ENCODE measurements at places on chromosomes 3 and 15.

- DNase-seq, result no peak
Observed at GRCh38 chr3:119901148-119901547, 119.2 kb downstream of the NR1I2 start.

- no peak for DNase-seq
Observed at GRCh38 chr3:64588380-64588779, 99.4 kb downstream of the ADAMTS9 start.

GRCh38 chr3:39106851-39107387, 508 bp downstream of the GORASP1 start:
- DNase-seq, result peak; percentile 64

- no peak for DNase-seq
Observed at GRCh38 chr3:65861718-65862117, 177.0 kb downstream of the MAGI1 start.

- no peak for DNase-seq
Observed at GRCh38 chr15:78157203-78157602, 8.0 kb downstream of the IDH3A start.

DNA sequence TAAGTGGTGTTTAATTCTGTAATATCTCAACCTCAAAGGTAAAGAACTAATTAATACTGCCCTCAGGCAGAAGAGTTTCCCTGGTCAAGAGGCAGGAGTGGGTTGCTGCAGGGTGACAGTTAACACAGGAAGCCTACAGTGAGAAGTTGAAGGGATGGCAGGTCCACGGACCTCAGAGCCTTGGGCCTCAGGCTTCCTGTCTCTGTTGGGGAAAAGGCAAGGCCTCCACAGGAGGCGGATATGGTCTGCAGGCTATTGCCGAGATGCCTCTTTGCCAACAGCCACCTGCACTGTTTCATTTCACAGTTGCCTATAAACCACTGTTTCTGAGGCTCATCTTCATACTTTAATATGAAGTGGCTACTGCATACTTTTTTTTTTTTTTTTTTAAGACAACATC, 33.3 kb upstream of the RPN1 start:
- DNase-seq, result no peak

GRCh38 chr3:21484828-21485144, 266.2 kb downstream of the ZNF385D start:
- no peak for DNase-seq

GRCh38 chr3:138036572-138036971, 26.6 kb downstream of the CLDN18 start:
- no peak for DNase-seq

- DNase-seq, result no peak
Observed at GRCh38 chr15:93553167-93553935, 464.3 kb upstream of the RGMA start.

DNA sequence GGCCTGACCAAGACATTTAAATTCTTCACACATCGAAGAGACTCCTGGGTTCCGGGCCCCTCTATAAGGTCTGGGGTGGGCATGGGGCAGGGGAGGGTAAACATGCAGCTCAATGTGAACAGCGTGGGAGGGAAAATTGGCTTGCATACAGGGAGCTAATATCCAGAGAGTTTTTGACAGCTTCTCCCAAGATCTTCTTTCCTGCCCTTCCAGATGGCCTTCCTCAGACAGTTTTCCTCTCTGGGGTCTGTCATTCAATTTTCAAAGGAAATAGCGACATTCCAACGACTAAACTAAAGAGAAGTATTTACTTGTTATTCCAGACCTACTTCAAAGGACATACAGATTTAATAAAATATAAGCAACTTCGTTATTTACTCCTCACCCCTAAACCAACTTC, 1030.6 kb downstream of the MCTP2 start:
- no peak for DNase-seq

- DNase-seq, result no peak
Observed at GRCh38 chr3:16704941-16705340, 99.7 kb upstream of the DAZL start.

DNA sequence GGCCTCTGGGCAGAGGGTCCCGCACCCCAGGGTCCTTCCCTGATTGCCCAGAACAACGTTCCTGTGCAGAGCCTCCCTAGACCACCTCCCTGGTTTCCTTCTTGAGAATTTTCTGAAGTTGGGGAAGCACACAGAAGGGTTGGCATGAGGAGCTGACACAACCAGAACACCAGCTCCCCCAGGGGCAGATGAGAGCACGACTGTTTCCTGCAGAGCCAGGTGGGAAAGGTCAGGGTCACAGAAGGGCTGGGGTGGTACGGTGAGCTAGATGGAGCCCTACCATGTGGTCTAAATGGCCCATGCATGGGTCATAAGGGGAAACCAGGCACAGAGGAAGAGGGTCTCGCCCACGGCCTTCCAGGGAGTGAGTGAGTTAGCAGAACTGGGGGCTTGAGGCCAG, 10.4 kb downstream of the PPCDC start:
- DNase-seq, result no peak

DNA sequence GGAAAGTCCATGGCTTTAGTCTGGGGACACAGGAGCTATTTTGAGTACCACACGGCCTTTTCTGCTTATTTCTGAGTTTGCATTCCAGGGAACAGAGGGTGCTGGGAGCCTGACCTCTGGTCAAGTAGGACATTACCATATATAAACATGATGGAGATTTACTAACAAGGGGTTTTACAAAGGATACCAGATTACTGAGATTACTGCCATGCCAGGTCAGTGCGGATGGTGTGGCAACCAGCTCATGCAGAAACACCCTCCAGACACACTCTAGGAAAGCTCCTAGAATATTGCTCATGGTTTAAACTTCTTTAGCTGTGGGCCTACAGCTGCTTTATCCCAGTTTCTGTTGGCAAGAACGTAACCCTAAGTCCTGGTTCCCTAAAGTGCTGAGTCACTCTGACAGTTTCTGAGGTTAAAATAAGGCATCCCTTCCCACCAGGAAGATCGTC, 54.3 kb upstream of the AGTR1 start:
- peak; percentile 82 for DNase-seq

DNA sequence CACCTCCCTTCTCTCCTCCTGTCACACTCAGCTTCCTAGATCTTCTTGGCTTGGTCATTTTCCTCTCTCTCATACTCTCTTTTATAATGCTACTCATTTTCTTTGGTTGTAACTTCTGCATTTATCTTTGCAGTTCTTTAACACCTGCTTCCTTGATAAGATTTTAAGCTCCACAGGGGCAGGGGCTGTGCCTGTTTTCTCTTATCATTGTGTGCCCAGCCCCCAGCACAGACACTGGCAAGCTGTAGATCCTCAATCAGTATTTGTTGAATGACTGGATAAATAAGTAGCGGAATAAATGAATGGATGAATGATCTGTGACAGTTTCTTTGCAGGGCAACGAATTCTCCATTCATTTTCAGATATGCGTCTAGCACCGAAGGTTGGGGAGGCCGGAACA, 64.3 kb upstream of the MEX3B start:
- DNase-seq, result no peak

GRCh38 chr15:63905558-63906265, 72.0 kb upstream of the HERC1 start:
- DNase-seq, result peak; percentile 35

DNA sequence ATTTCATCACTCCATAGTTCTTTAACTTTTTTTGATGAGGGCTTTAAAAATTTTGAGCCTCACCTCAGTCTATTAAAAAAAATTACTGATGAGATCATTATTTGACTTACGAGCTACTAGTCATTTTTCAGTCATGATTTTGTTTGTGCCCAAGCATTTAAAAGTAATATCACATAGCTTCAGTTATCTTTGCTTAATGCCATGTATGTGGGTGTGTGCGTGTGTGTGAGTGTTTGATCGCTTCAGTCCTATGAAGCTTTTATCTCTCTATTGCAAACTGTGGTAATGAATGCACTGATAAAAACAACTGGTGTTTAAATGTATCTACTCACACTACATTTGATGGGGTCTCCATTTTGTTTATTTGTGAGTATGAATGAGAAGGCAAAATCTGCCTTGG, 49.8 kb downstream of the RSRC1 start:
- no peak for DNase-seq

DNA sequence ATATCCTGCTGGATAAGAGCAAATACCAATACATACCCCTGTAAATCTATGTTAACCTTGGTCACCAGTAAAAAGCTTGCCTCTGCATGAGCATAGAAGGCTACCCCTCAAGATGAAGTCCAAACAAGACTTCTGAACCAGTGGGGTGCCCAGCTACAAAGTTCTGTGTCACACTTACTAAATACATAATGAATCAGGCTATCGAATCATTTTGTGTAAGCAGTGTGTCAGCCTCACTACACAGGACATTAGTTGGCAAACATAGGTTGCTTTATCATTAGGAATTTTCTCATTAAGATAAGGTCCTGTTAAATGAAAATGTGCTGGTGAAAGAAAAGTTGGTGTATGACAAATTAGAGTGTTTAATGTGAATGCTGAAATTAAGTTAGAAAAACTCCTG, 452.0 kb downstream of the MFSD1 start:
- peak; percentile 61 for DNase-seq

Data from ELR (cell line).